T-helper 9 cell (primary cell): ENCODE measurements at places on chromosomes 7 and 10.

DNA sequence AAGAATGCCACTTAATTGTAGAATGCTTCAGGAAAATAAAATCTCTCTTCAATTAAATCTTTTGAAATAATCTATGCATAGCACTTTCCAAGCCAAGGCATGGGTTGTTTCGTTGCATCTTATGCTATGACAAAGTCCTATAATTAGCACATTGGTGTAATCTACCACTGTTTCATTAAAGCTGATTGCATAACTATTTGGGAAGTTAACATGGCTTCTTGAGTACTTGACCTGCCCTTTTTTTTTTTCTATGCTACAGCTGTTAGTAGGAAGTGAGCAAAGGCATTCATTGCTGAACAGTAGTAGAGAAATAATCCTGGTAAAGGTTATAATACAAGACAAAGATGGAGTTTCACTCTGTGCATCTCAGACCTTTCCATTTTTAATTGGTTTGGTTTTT is 557.2 kb upstream of the CELF2 start:
- no peak for DNase-seq

GRCh38 chr10:110914431-110914830 is 4.5 kb downstream of the BBIP1 start:
- no peak for DNase-seq

DNA sequence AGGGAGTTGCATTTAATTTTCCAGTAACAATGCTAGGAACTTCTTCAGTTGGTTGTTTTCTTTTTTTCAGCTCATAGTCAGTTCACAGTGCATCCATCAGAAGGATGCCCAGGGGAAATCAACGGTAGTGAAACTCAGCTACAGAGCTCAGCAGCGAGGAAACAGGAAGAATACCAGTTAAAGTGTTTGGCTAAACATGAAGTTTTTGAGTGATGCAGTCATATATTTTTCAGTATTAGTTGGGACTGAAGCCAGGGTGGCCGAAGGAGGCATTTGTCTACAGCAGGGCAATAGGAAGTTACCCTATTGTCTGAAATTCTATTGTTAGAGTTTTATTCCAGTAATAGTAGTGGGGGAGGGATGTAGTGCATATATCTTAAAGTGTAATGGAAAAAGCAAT is 45.3 kb upstream of the MALRD1 start:
- no peak for DNase-seq

DNA sequence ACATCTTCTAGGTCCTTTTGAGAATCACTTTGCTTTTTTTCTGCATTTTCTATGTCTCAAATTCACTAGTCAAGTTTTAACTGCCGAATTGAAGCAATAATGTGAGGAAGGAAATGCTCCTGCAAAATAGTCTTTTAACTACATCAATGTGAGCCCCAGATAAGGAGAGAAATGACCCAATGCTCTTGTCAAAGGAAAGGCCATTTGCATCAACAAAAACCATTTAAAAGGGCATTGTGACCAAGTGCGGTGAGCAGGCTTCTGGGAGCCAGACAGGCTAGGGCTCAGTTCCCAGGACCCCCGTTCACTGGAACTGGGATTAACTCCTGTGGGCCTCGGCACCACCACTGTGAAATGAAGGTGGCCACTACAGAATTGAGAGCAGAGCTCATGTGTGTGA is 127.9 kb upstream of the EEPD1 start:
- no peak for DNase-seq

DNA sequence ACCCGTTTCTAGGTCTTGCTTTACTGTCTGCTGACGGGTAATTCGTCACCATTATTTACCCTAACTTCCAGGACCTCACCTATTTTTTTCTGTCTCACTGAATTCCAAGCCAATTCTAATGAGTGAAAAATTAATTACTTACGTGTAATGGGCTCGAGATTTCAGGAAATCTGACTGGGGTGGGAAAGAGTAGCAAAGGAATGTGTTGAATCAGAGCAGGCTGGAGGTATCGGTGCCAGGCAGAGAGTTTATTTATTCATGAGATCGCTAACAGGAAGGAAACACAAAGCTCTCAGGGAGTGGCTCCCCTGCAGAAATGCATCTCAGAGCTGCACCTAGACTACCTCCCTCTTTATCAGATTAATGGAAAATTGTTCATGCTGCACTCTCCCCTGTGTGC is 4.0 kb upstream of the DIP2C start:
- DNase-seq: no peak

DNA sequence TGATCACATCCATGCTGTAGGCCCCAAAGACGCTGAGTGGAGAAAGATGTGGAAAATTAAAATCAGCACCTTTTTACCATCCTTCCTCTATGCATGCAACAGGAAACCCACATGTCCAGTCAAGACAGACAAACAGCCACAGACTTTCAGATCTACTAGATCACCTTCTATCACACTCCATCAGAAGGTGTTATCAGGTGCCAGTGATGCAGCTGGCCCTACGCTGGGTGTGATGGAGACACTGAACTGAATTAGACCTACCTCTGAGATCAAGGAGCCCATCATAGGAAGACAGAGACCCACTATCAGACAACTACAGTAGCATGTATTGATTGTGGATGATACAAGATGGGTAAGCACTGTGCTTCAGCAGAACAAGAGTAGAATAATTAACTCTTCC is 15.5 kb downstream of the CYP3A4 start:
- no peak for DNase-seq

GRCh38 chr7:139598642-139599041 is 75.2 kb downstream of the CLEC2L start:
- no peak for DNase-seq

- DNase-seq: no peak
Measured at GRCh38 chr10:1198453-1199344, 142.5 kb downstream of the WDR37 start.

GRCh38 chr10:71725998-71726579 is 6.5 kb upstream of the C10orf105 start:
- peak; percentile 42 for DNase-seq

- no peak for DNase-seq
Measured at GRCh38 chr7:3747467-3747866, 446.4 kb downstream of the SDK1 start.

DNA sequence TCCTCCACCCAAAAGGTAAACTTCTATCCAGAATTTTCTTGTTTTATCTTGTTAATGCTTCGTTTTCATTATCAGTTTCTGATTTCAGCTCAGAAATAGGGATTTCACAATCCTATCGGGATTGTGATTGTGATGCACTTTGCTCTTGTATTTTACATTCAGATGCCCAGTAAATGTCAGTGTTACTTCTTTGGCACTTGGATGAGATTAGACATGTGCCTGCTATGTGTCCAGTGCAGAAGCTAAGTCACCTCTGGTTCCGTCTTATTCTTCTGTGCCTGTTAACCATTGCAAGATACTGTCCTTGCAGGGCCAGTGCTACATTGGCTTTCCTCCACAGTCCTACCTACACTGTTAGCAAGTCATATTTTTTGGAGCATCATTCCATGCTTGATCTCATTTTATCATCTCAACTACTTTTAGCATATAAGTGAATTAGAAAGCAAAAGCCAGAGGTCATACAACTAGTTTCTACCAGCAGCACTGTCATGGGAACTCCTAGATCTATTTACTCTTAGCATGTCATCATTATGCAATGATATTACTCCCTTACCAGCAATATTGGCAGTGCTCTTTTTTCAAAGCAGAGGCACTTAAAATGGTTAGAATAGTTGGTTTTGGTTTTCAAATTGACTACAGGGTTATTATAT is 26.7 kb downstream of the ZNF277 start:
- DNase-seq: no peak

DNA sequence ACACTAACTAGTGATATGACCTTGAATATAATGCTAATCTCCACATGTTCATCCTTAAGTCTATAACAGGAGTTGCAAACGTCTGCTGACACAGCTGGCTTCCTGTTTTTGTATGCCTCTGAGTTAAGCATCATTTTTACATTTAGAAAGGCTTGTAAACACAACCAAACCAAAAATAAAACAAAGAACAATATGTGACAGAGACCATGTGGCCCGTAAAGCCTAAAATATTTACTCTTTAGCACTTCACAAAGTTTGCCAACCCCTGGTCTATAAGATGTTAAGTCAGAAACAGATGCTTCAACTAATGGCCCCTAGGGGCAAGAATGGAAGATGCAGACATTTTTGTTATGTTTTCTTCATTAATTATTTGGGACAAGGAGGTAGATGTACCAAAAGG is 109.3 kb downstream of the CPEB3 start:
- no peak for DNase-seq

- DNase-seq: no peak
Measured at GRCh38 chr10:121683816-121684215, 85.6 kb upstream of the FGFR2 start.

DNA sequence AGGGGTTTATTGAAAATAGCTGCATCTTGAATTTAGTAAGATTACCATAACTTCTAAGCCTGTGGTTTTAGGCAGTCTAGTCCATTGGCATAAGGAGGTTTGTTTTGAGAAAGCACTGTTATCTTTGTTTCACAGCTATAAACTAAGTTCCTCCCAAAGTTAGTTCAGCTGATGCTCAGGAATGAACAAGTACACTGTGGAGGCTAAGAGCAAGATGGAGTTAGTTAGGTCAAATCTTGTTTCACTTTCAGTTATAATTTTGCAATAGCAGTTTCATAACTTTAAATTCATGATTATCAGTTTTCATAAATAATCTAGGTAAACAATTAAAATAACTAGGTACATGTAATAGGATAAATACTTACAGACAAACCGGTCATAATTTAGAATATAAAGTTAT is 15.4 kb downstream of the SEC61G start:
- DNase-seq: no peak

DNA sequence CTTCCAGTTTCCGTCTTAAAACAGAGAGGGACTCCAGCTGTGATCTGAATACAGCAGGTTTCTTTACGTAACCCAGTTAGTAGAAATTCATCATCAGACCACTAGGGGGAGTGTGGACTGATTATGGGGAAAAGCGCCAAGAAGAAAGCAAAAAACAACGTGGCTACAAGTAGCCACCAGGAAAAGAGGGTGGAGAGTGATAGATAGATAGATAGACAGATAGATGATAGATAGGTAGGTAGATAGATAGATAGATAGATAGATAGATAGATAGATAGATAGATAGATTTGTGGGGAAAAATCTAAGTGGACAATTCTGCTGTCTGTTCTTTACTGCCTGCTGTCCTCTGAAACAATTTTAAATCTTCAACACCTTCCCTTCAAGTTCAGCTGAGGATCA is 12.7 kb upstream of the AKR1B10 start:
- no peak for DNase-seq

DNA sequence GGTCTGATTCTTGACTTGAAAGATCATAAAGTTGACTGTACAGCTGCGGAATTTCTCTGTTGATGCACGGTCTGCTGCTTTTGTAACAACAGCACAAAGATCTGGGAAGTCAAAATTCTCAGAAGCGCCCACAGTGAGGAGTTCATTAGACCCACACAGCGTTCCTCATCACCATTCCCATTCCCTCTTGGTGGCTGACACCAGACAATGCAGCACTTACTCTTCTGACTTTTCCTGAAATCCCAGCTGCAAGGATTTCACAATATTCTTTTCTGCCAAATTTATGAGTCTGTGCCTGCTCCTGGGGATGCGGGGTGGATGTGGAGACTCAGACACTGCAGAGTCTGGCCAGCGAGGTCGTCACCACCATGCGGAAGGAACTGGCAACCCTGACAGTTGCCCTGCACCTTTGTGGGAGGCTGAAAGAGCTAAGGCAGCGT is 233.9 kb downstream of the FANK1 start:
- DNase-seq: no peak

DNA sequence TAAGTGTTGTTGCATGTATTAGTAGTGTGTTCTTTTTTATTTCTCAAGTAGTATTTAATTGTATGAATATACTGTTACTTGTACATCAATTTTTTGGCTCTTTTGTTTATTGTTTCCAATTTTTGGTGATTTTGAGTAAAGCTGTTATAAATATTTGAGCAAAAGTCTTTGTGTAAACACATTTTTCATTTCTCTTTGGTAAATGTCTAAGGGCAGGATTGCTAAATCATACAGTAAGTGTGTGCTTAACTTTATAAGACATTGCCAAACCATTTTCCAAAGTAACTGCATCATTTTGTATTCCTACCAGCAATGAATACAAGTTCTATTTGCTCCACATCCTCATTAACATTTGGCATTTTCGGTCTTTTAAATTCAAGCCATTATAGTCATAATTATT is 92.8 kb downstream of the ICA1 start:
- no peak for DNase-seq

DNA sequence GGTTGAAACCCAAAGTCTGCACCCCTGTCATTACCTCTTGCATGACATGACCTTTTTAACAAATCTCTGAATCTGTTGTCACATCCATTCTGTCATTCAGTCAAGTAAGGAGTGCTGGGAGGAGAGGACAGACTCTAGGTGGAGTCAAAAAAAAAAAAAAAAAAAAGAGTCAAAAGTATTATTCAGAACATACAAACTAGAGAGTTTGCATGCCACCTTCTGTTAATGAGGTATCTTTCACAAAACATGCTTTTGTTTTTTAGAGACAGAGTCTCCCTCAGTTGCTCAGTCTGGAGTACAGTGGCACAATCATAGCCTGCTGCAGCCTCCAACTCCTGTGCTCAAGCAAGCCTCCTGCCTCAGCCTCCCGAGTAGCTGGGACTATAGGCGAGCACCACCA is 81.6 kb upstream of the ARMC3 start:
- DNase-seq: no peak

DNA sequence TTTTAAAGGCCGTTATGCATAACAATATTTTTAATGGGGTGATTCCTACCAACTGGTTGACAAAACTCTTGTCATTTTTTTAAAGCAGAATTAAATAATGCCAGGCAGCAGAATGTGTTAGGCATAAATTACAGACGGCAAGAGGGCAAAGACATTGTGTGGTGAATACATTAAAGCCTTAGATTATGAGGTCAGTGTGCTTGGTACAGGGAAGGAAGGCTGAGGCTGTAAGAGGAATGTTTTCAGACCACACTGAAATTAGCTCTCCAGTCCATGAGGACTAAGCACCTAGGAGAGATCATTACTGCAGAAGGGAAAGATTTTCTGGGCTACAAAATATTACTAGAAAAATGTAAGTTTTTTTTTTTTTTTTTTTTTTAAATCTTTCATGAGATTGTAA is 312.8 kb upstream of the PRKCQ start:
- DNase-seq: no peak

GRCh38 chr10:23630885-23631284 is 192.0 kb downstream of the OTUD1 start:
- DNase-seq: no peak

GRCh38 chr10:45000752-45001380 is at the start of gene ZNF22:
Gene ZNF22, plus strand, starts transcription at chr10:45000923. Its CDS starts 2,446 bp downstream, at chr10:45003369.
- peak; percentile 36 for DNase-seq

DNA sequence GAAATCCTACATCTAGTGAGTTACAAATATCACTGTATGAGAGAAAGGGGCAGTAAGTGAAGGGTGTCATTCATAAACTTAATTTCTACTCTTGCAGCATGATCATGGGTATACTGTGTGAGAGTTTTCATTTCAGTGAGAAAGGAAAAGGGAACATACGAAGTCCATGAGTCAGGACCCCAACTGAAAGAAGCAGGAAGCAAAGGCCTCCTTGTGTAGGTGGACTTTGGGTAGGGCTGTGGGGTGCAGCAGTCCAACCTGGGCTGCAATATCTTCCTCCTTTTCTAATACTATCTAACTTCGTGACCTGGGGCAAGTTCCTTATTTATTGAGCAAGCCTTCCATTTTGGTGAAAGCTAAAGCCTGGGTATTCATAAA is 248.2 kb upstream of the TCF7L2 start:
- DNase-seq: no peak

GRCh38 chr7:98341106-98341505 is 59.6 kb downstream of the BRI3 start:
- DNase-seq: no peak

- no peak for DNase-seq
Measured at GRCh38 chr10:845526-845925, 86.0 kb downstream of the LARP4B start.

GRCh38 chr10:63919575-63920279 is 398.5 kb downstream of the REEP3 start:
- no peak for DNase-seq

- no peak for DNase-seq
Measured at GRCh38 chr7:29467193-29467926, 96.3 kb upstream of the PRR15 start.
